NCI-H1436 (cell line): ENCODE measurements at places on chromosomes 16 and 17.

GRCh38 chr17:76539631-76540271 is at the start of gene PRCD:
Gene PRCD (plus strand): TSS chr17:76540044. CDS start chr17:76540142, 98 bp downstream.
- no peak for DNase-seq

DNA sequence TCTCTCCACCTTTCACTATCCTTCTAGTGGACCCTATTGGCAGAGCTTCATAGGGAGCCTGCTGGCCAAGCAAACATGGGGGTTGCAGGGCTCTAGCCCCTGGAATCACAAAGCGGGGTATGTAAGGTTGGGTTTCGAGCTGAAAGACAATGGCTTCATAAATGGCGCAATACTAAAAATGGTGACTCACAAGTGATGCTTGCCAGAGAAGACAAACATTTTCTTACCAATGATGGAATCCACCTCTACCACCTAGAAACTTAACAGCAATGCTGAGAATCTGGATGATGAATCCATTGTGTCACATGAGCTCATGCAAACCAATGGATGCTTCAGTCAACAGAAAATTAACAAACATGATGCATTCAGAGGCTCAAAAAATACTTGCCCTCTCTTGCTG is 375.3 kb upstream of the PSMD7 start:
- DNase-seq: no peak

- DNase-seq: no peak
Measured at GRCh38 chr17:57309479-57309878, 53.2 kb downstream of the MSI2 start.

DNA sequence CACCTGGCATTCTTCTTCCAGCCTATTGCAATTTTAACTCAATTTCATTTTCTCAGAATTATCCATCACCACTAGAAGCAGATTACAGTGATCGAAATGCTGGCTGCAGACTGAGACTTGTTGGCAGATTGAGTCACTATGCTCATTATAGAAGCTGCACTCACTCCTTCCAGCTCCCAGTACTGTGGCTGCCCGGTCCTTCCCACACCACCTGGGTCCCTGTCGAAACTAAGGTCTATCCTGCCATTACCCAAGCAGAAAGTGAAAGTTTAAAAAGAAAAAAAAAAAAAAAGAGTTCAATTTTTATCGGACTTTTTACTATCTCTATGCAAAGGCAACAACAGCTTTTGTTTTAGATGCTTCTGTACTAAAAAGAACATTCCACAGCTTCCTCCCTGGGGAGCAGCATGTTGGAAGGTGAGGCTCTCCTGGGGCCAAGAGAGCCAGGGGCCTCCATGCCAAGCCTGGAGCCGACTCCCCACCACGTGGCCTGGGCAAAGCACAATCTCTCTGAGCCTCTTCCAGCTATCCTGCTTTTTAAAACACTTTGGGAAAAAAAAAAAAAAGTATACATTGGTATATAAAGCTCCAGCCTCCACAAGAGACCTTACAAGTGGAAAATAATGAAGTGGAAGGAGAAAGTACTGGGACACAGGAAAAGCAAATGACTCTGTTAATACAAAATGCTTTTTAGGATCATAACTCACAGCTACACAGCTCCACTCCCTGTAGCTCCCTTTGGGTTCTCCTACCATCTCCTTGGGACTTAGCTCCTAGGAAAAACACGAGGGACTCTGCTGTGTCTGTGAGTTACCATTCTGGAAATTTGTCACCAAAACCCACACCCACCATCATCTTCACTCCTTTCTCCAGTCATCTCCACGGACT is 77.8 kb downstream of the USP31 start:
- no peak for DNase-seq

DNA sequence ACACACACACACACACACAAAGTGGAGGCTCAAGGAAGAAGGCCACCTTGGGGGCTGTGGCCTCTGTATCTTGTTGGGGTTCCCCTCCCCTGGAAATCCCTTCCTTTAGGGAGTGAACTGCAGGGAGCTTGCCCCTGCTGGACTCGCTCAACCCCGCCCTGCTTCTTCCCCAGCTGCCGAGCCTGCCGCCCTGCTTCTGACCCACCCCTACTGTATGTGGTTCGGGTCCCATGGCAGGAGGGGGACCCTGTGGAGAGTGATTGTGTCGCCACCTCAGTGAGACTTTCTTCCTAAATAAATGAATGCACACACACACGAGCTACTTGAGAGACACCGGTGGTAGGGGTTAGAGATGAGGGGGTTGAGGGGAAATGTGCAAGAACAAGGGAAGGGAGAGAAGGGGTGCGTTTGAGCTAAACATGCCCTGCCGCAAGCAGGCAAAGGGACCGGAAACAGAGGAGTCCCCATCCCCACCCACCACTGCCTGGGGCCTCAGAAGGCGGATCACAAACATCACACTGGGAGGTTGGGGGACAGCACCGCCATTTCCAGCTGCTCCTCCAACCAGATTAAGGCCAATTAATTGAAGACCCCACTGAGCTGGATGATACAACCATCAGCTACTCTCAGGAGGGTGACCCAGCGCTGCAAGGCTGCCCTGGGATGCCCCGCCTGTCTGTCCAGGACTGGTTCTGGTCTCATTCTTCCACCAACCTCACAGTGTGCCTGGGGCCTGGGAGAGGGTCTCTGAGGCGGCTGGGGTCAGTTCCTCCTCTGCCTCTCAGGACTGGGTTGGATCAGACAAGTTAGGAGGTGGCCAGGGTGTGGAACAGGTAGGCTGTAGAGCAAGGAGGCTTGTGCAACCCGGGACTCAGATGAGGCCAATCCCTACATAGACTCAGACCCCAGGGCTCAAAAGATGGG is 98.9 kb downstream of the SDK2 start:
- no peak for DNase-seq

DNA sequence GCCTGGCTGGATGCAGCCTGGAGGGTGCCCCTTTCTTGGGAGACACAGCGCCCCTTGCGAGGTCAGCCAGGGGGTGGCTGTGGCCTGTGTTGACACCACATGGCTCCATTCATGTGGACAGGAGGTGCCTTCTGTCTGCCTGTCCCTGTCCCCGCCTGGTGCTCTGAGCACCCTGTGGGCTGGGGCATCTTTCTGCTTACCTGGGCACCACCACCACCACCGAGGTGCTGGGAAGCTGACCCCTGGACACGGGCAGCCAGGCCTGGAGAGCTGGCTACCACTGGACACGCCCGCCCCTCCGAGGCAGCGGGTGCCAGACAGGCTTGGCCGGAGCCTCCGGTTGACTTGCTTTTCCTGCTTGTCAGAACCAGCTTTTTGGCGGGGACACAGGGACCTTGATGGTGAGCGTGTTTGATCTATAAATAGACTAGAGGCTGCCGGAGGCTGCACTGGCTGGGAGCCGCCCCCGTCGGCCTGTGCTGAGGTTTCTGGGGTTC is 121.3 kb upstream of the GSE1 start:
- no peak for DNase-seq

- DNase-seq: no peak
Measured at GRCh38 chr16:75052481-75053202, 53.8 kb downstream of the ZNRF1 start.

DNA sequence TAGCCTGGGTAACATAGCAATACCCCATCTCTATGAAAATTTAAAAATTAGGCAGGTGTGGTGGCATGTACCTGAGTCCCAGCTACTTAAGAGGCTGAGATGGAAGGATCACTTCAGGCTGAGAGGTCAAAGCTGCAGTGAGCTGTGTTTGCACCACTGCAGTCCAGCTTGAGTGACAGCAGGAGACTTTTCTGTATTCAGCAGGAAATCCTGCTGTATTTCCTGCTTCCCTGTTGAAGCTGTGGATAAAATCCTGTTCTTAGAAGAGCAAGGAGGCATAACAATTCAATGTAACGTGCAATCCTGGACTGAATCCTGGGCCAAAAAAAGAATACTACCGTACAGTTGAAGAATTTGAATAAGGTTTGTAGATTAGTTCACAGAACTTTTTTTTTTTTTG is 62.2 kb downstream of the FBXL20 start:
- DNase-seq: no peak

- DNase-seq: no peak
Measured at GRCh38 chr17:55654821-55655220, 67.8 kb downstream of the TMEM100 start.

DNA sequence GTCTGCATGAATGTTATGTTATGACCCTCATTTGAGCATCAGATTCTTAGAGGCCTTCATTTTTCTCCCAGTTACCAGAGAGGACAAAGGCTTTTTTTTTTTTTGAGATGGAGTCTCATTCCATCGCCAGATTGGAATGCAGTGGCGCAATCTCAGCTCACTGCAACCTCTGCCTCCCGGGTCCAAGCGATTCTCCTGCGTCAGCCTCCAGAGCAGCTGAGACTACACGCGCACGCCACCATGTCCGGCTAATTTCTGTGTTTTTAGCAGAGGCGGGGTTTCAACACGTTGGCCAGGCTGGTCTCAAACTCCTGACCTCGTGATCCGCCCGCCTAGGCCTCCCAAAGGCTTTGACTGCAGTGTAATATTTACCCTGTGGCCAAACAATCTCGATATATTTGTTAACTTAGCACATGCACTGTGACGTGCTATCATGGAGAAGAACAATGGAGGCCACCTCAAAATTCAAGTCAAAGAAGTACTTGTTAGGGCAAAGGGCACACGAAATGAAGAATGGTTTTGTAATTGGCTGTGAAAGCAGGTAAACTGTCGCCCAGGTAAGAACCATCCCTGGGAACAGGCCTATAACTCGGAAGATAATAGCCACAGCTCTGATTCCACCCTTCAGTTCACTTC is 303.4 kb downstream of the SLC39A11 start:
- no peak for DNase-seq

- no peak for DNase-seq
Measured at GRCh38 chr16:53404959-53405358, 29.3 kb upstream of the RBL2 start.

DNA sequence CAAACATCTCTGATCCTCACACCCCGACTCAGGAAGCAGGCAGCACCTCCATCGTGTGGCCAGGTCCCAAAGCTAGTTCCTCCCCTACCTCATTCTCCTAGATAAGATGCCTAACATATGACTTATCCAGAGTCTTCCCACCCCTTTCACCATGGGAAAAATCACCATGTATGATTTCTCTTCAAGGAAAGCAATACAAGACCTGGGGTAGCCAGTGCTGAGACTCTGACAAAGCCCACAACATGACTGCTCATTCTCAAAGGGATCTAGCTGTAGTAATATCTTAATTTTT is 45.1 kb downstream of the CMTM4 start:
- no peak for DNase-seq
